ENCODE measurements at places on chromosomes 16 and 17.

GRCh38 chr17:75242461-75243042 is 18.9 kb downstream of the GGA3 start:
- DNase-seq, result no peak

DNA sequence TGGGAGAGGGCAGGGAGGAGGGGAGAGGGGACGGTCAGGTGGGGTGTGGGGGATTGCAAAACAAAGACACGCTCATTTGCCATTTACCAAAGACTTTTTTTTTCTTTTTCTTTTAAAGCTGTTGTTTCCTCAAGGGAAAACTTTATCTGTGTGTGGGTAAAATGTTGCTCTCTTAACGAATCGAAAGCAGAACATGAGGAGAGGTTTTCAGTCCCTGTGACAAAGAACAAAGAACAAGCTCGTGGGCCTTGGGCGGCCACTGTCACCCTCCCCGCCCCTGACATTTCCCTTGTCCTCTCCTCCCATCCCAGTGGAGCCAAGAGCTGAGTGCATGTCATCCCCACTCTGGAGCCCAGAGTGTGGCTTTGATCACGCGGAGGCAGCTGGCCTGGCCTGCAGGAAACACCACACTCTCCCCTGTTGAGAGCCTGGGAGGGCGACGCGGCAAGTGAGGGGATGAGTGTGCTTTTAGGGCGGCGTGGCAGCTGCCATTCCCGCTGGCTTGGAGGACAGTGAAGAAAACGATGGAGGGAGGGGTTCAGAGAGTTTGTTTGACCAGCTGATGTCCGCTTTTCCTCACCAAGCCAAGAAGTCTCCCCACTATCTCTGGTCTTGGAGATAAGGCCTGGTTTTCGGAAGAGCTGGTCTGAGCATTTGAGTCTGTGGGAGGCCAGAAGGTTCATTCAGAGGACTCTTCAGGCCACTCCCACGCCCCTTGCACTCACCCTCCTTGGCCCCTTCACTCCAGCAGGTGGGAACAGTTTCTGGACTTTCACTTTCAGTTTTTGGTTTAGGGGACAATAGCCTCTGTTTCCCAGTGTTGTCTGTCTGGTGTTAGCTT is 11.4 kb downstream of the CCR7 start:
- peak; percentile 91 for DNase-seq

- no peak for DNase-seq
Observed at GRCh38 chr17:80708480-80708879, 163.8 kb downstream of the RPTOR start.

DNA sequence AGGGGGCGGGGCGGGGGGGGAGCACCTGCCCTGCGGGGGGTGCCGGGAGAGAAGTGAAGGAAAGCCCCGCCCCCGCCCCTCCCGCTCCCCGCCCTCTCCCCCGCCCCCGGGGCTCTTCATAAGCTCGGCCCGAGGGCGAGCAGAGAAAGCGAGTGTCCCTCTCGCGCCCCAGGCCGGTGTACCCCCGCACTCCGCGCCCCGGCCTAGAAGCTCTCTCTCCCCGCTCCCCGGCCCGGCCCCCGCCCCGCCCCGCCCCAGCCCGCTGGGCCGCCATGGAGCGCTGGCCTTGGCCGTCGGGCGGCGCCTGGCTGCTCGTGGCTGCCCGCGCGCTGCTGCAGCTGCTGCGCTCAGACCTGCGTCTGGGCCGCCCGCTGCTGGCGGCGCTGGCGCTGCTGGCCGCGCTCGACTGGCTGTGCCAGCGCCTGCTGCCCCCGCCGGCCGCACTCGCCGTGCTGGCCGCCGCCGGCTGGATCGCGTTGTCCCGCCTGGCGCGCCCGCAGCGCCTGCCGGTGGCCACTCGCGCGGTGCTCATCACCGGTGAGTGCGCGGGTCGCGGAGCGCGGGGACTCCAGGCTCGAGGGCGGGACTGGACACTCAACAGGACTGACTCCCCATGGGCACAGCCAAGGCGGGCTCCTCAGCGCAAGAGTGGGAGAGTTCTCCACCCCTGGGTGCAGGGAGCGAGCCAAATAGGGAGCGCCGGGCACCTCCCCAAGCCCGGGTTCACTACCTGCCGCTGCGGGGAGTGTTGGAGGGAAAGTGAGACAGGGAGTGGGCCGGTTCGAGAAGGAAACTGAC is at the start of gene HSD11B2:
Gene HSD11B2, plus strand, starts transcription at position 145 of the 798 bp plus-strand sequence. Its CDS starts 128 bp downstream, at position 273.
- DNase-seq, result peak; percentile 31

GRCh38 chr16:8853150-8853549 is 15.7 kb downstream of the CARHSP1 start:
- no peak for DNase-seq

DNA sequence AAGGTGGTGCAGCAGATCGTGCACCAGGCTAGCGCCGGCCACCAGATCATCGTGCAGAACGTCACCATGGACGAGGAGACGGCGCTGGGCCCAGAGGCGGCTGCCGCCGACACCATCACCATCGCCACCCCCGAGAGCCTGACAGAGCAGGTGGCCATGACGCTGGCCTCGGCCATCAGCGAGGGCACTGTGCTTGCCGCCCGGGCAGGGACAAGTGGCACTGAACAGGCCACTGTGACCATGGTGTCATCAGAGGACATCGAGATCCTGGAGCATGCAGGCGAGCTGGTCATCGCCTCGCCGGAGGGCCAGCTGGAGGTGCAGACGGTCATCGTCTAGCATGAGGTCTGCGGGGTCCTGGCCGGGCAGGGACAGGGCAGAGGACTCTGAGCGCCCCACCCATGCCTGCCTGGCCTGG is 1.0 kb upstream of the DNASE1L2 start:
- DNase-seq, result no peak

DNA sequence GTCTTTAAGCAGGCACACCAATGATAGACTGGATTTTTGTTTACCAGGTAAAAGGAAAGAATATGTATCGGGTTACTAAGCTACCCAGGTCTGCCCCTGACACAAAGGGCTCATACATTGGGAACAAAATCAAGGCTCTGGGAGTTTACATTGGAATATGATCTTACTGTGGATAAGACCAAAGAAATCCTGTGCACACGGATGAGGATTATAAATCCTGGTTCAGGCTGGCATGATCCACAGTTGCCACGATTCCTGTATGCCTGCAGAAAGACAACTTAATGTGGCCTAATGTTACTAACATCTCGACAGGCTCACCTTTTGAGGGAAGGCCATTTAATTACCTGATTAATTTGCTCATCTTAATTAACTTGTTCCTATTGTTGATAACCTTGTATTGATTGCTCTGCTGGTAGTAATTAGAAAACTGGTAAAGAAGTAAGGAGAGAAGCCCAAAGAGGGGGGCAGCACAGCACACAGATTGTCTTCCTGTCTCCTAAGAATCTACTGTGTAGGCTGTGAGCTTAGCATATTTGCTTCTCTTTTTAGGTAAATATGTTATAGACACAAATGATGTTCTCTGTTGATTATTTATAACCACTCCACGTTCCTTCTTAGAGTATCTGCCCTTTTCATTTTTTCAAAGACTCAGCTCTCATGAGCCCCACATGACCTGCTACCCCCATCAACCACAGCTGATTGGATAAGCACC is 51.0 kb upstream of the TOX3 start:
- no peak for DNase-seq

GRCh38 chr16:49410226-49410625 is 36.6 kb downstream of the C16orf78 start:
- no peak for DNase-seq
